ENCODE measurements at places on chromosomes 4 and X.

DNA sequence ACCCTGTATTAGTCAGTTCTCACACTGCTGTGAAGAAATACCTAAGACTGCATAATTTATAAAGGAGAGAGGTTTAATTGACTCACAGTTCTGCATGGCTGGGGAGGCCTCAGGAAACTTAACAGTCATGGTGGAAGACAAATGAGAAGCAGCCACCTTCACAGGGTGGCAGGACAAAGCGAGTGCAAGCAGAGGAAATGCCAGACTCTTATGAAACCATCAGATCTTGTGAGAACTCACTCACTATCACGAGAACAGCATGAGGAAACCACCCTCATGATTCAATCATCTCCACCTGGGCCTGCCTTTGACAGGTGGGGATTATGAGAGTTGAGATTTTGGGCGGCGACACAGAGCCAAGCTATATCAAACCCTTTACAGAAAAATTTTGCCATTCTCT is 722.4 kb downstream of the RAB28 start:
- DNase-seq, result no peak

DNA sequence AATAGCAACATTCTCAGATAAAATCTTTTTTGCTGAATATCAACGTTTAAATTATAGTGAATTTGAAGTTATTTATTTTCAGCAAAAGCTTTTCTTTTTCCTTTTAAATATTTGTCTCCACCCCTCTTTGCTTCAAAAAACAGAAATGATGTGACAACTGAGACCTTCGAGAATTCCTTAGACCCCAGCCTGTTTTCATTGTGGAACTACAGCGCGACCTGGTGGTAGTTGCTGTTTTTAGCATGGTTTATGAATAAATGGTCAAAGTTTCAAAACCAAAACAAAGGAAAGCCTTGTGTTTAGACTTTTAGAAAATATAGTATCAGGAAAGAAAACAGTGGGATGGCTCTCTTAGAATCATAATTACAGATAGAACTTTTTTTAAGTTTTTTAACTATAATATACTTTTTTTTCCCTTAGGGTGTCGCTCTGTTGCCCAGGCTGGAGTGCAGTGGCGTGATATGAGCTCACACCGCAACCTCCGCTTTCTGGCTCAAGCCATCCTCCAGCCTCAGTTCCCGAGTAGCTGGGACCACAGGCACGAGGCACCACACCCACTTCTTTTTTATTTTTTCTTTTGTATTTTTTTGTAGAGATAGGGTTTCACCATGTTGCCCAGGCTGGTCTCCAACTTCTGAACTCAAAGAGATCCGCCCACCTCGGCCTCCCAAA is 26.8 kb upstream of the TMEM184C start:
- no peak for DNase-seq

GRCh38 chrX:23754664-23755063 is 11.6 kb upstream of the ACOT9 start:
- no peak for DNase-seq

DNA sequence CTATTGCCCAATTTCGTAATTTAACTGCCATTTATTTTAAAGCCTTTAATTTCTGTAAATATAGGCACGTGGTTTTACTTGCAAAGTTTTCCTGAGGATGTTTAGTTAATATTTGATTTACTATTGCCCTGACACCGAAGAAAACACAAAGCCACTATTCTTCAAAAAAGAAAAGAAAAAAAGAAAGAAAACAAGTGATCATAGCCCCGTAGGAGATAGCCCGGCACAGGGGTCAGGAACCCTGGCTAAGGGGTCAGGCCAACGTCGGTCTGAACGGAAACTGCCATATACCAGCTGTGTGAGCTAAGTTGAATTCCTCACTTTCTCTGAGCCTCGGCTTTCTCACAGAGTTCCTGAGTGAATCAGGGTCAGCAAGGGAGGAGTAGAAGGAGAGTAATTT is 17.7 kb upstream of the LAMP2 start:
- no peak for DNase-seq

- no peak for DNase-seq
Observed at GRCh38 chrX:45992402-45993123, 552.7 kb downstream of the ZNF674 start.

GRCh38 chrX:19535476-19535875 is 20.2 kb upstream of the MAP3K15 start:
- DNase-seq, result no peak

- DNase-seq, result no peak
Observed at GRCh38 chrX:75421688-75422230, 101.1 kb downstream of the ZDHHC15 start.

- DNase-seq, result no peak
Observed at GRCh38 chr4:98448908-98449307, 187.7 kb downstream of the RAP1GDS1 start.

GRCh38 chrX:85963736-85964135 is 83.6 kb downstream of the CHM start:
- DNase-seq, result no peak

DNA sequence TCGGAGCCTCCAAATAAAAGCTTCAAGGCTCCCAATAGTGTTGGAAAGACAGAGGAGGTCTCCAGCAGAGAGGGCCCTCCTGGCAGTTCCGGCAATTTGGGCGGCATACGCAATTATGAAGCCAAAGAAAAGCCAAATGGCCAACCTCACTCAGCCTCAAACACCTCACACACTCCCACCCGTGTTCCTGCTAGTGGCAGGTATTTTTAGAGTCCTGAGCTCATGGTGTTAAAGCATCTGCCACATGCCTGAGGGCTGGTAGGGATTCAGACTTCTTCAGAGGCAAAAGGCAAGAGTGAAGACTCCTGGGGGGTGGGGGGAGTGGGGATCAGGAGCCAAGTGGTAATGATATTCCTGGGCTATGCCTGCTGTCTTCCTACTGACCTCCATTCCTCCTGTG is 7.4 kb downstream of the RAB33A start:
- no peak for DNase-seq

GRCh38 chr4:40548256-40548655 is 81.4 kb downstream of the RBM47 start:
- no peak for DNase-seq

GRCh38 chr4:137427411-137427810 is 104.9 kb downstream of the PCDH18 start:
- no peak for DNase-seq

- no peak for DNase-seq
Observed at GRCh38 chr4:99586797-99587196, 12.2 kb downstream of the MTTP start.

DNA sequence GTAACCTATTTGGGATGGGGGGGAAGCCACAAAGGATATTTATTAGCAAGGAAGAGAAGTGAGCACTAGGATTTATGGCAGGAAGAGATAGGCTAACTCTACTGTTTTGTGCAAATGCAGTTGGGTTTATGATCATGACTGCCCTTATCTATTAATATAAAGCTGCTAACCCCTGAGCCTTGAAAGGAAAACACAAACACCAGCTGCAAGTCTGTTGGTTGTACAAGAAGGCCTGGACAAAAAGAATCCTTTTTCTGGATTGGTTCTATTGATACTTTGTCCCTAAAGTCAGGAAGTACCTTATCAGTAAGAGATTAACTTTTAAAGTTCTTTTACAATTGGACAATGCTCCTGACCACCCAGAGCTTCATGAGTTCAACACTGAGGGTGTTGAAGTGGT is 188.8 kb downstream of the LRBA start:
- DNase-seq, result no peak
